ENCODE measurements at places on chromosomes 1 and 21.

GRCh38 chr1:57248830-57249229 lies 175.0 kb downstream of the DAB1 start:
- no peak for DNase-seq

DNA sequence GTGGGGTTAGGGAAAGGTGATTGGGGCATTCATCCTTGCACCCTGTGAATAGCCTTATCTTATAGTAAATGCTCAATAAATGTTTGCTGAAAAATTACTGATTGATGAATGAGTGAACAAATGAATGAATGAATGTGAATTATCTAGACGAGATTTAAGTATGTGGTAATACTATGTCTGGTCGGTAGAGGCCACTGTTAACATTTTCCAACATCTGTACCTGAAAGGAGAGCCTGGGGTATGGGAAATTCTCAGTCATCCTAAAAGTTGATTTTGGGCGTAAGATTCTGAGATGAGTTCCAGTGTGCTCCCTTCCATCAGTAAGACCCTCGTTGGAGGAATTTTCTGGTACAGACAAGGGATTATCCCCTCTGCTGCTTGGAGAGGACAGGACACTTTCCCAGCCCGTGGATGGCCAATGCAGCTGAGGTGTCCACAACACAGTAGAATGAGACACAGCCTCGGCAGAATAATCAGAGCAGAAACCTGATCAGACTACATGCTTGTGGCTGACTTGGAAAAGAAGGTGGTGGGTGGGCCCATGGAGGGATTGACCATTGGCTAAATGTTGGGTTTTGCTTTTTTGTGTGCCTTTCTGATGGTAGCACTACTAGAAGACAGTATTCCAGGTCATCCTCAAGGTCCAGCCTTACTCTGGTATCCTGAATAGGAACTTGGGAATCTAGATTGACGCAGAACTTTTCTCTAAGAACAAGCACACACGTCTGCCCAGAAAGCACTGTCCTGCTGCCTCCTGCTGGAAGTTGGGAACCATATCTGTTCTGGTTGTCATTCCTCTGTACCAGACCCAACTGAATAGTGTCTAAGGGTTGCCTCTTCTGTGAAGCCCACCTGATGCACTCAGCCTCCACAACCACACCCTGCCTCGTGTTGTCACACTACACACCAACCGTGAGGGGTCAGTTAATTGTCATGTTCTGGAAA lies 262.0 kb downstream of the TNR start:
- no peak for DNase-seq

DNA sequence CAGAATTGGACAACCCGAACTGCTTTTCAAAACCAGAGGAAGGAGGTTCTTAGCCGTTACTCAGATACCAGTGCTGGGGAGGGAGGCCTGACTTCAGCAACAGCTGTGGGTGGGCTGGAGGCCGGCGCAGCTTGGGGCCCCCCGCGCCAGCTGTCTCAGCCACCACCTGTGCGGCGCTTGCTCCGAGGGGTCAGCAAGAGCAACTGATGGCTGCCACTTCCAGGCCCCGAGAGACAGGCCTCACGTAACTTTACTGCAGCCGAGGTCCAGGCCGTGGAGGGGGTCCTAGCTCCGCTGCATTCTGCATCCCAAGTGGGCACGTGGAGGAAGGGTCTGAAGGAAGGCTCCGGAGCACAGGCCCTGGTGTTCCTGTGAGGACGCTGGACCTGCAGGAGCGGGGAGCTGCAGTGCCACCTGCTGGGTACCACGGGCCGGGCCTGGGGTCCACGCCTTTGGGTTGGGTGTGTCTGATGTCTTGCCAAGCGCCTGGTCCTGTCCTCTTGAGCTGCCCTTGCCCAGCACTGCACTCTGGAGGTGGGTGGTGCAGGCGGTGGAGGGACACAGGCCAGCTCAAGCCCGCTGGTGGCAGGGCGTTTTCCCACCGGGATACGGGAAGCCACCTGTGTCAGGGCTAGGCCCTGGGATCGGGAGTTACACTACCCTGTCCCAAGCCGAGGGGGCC lies 9.8 kb downstream of the THAP3 start:
- peak; percentile 53 for DNase-seq

DNA sequence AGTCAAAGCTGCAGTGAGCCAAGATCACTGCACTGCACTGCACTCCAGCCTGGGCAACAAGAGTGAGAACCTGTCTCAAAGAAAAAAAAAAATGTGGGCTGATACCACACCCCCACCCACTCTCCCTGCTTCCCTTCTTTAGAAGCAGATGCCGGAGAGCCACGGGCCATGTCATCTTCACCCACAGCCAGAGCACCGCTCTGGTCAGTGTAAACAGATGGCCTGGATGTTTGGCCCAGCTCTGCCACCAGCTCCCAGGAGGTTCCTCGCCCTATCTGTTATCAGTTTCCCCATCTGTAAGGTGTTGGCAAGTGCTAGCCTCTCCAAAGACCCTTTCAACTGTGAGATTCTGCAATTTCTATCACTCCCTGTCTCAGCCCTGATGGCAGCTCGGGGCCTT lies 11.9 kb upstream of the ADGRB2 start:
- DNase-seq: no peak

- no peak for DNase-seq
Observed at GRCh38 chr1:227317011-227317451, 1.3 kb downstream of the CDC42BPA start.

GRCh38 chr1:151145304-151146071 lies 943 bp downstream of the SEMA6C start:
- DNase-seq: no peak

- no peak for DNase-seq
Observed at GRCh38 chr1:18948048-18948912, 8.2 kb downstream of the IFFO2 start.
